T-helper 2 cell (primary cell): ENCODE measurements at places on chromosomes 3 and 15.

DNA sequence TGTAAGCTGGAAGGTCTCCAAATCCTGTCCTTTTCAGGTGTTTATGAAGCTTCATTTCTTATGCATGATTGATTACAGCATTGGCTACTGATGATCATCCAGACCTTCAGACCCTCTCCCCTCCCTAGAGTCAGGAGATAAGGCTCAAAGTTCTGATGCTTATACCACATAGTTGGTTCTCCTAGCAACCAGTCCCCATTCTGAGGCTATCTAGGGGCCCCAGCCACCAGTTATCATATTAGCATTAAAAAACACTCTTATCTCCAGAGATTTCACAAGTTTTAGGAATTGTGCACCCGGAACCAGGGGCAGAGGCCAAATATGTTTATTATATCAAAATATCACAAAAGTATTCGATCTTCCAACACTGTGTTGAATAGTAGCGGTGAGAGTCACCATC, 953.1 kb downstream of the FHIT start:
- DNase-seq = no peak

- no peak for DNase-seq
Observed at GRCh38 chr3:60585918-60586317, 665.3 kb downstream of the FHIT start.

- DNase-seq = no peak
Observed at GRCh38 chr3:54243056-54243931, 120.9 kb downstream of the CACNA2D3 start.

- DNase-seq = no peak
Observed at GRCh38 chr15:84831028-84831427, 13.9 kb downstream of the ALPK3 start.

- DNase-seq = no peak
Observed at GRCh38 chr3:126100634-126101301, 16.8 kb upstream of the SLC41A3 start.

- DNase-seq = no peak
Observed at GRCh38 chr15:61879219-61879618, 181.0 kb downstream of the VPS13C start.

GRCh38 chr3:101996832-101997231, 147.5 kb downstream of the NFKBIZ start:
- DNase-seq = no peak

DNA sequence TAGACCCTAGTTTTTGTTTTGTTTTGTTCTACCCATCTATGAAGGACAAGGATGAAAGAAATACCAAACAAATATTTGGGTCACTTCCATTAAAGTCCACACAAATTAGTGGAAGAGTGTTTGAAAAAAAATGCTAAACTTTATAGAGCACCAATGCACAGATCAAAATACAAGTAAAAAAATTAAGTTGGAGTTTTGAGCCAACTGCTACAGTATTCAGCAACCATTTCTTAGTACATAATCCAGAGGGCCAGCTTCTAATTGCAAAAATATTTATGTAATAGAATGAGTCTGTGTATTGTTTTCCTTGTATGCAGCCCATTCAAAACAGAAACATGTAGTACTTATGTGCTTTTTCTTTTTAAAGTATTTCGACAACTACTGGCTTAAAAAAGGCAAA, 121.1 kb downstream of the CBLB start:
- DNase-seq = no peak

- no peak for DNase-seq
Observed at GRCh38 chr3:62622553-62623174, 249.3 kb upstream of the FEZF2 start.

GRCh38 chr15:77180757-77181156, 109.8 kb upstream of the TSPAN3 start:
- no peak for DNase-seq

GRCh38 chr3:134347551-134347950, 26.7 kb downstream of the AMOTL2 start:
- DNase-seq = no peak

DNA sequence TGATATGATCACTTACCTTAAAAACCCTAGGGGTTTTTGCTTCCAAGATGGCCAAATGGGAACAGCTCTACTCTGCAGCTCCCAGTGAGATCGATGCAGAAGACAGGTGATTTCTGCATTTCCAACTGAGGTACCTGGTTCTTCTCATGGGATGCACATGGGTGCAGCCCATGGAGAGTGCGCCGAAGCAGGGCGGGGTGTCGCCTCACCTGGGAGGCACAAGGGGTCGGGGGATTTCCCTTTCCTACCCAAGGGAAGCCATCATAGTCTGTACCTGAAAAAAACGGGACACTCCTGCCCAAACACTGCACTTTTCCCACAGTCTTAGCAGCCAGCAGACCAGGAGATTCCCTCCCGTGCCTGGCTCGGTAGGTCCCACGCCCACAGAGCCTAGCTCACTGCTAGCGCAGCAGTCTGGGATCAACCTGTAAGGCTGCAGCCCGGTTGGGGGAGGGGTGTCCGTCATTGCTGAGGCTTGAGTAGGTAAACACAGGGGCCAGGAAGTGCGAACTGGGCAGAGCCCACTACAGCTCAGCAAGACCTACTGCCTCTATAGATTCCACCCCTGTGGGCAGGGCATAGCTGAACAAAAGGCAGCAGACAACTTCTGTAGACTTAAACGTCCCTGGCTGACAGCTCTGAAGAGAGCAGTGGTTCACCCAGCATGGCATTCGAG, 78.6 kb downstream of the CTNNB1 start:
- DNase-seq = no peak

- no peak for DNase-seq
Observed at GRCh38 chr15:89489376-89489775, 7.0 kb downstream of the RHCG start.

DNA sequence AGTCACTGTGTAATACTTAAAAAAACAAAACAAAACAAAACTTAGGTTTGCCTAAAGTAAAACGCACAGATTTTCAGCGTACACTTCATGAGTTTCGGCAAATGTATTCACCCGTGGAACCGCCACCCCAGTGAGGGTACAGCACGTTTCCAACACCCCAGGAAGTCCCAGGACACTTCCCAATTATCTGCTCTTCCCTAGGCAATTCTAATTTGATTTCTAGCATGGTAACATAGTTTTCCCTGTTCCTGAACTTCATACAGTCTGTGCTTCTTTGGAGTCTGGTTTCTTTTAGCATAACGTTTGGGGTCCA, 497 bp upstream of the CLASP2 start:
- DNase-seq = no peak

- no peak for DNase-seq
Observed at GRCh38 chr15:101203607-101204189, 48.1 kb downstream of the CHSY1 start.

DNA sequence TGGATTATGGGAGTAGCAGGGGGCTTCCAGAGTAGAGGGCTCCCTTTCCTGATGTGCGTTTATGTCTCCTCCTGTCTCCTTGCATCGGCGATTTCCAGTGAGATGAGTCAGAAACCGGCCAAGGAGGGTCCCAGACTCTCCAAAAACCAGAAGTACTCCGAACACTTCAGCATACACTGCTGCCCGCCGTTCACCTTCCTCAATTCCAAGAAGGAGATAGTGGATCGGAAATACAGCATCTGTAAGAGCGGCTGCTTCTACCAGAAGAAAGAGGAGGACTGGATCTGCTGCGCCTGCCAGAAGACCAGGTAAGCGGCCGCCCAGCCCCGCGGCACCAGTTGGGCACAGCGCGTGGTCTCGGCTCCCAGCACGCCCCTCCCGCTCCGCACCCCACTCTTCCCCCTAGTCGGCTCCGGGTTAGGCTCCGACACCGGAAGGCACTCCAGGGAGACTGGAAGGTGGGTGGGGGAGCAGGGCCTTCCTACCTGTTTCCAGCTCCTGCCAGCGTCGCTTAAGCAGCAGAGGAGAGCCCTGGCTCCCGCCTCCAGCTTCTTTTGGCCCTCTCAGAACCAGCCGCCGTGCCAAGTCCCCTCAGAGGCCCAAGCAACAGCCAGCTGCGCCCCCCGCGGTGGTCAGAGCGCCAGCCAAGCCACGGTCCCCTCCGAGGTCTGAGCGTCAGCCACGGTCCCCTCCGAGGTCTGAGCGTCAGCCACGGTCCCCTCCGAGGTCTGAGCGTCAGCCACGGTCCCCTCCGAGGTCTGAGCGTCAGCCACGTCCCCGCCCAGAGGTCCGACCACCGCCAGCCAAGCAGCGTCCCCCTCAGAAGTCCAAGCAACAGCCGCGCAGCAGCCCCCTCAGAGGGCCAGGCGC, 34.7 kb downstream of the MOBP start:
- DNase-seq = no peak

- no peak for DNase-seq
Observed at GRCh38 chr3:155281912-155282311, 11.6 kb downstream of the STRIT1 start.

GRCh38 chr15:70043590-70043989, 54.1 kb downstream of the TLE3 start:
- DNase-seq = no peak

DNA sequence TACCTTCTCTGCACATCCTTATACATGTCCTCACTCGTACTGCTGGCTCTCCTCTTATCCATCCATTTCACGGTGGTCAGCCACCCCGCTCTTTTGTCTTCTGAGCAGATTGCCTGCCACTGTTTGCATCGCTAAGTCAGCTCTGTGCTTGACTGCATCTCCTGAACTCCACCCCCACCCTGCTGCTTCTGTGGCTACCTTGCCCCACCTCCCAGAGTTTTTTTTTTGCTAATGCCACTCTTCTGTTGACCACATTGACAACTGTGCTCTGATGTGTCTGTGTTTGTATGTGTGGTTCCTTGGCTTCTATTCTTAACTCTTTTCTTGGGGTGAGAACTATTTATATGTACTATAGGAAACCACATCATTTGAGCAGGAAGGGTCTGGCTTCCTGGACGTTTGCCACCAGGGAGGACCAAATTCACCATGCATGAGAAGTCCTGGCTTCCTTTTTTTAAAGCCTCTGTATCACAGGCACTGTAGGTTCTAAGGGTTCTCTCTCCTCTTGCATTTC, 12.8 kb upstream of the MTMR10 start:
- peak; percentile 21 for DNase-seq

GRCh38 chr3:132804498-132804897, 82.3 kb upstream of the NPHP3 start:
- no peak for DNase-seq

GRCh38 chr3:4739289-4740236, 239.7 kb upstream of the BHLHE40 start:
- DNase-seq = no peak

DNA sequence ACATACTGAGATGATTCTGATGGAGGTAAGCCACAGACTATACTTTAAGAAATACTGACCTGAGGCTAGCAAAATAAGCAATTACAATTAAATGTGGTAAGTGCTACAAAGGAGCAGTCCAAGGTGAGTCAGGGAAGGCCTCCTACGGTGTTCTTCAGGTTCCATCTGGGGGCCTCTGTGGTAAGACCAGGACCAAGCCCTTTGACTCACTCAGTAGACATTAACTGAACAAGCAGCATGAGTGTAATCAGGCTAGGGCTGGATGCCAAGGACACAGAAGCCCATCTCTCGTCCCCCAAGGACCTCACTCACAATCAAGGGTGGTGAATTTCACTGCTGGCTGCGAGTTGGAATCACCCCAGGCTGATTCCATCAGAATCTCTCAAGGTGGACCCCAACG, 37.3 kb downstream of the DZIP1L start:
- no peak for DNase-seq

- no peak for DNase-seq
Observed at GRCh38 chr3:22399566-22399965, 648.6 kb upstream of the ZNF385D start.

DNA sequence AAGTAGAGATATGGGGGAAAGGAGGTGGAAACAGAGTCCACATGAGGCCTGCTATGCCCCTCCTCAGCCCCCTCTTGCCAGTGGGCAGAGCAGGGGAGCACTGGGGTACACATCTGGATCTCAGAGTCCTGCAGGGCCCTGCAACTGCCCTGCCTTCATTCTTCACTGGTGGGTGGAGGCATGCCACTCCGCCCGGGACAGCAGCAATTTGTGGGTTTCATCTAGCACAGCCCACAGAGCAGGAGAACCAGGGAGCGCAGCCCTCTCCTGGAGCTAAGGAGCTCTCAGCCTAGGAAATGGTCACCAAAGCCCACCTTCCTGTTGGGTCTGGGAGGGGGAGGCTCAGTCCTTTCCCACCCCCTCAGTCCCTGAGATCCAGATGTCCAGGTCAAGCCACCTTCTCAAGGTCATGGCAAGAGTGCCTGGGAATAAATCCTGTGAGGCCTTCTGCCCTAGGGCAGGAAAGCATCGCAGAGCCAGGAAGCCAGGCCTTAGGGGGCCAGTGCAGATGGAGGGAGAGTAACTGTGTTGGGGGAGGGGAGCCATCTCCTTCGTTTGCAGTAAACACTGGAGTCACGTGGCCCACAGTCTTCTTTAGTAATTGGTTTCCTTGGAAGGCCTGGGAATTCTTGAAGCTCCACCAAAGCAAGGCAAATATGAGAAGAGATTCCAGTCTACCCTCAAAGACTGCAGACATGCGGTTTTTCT, 31.0 kb downstream of the ANP32A start:
- no peak for DNase-seq

- DNase-seq = no peak
Observed at GRCh38 chr3:120460181-120460790, 9.5 kb upstream of the FSTL1 start.

GRCh38 chr3:193971261-193971751, 164.6 kb upstream of the HES1 start:
- no peak for DNase-seq

GRCh38 chr3:168186293-168186983, 90.7 kb upstream of the GOLIM4 start:
- no peak for DNase-seq

DNA sequence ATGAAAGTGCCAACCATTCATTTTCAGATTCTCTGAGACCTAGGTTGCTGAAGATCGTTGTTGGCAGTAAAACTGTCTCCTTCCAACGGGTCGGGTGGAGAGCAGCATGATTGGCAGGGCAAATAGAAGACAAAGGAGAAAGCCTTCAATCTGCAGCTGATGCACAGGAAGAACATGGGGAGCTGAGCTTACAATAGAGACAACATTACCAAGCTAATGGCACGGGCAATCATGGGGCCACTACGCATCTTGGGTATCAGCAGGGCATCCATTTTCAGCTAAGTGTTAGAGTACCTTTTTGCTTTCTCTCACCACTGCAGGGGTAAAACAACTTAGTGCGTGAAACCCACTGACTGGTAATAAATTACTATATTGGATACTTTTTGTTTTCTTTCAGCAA, 114.8 kb downstream of the WDR72 start:
- DNase-seq = no peak

- no peak for DNase-seq
Observed at GRCh38 chr3:24881239-24881638, 386.6 kb upstream of the THRB start.

GRCh38 chr3:73611176-73611575, 13.6 kb downstream of the PDZRN3 start:
- DNase-seq = no peak

- no peak for DNase-seq
Observed at GRCh38 chr3:121752261-121752660, 2.7 kb upstream of the GOLGB1 start.

- DNase-seq = peak; percentile 10
Observed at GRCh38 chr15:63860155-63860554, 26.4 kb upstream of the HERC1 start.

GRCh38 chr15:35260941-35261340, 175.8 kb upstream of the NANOGP8 start:
- DNase-seq = no peak

DNA sequence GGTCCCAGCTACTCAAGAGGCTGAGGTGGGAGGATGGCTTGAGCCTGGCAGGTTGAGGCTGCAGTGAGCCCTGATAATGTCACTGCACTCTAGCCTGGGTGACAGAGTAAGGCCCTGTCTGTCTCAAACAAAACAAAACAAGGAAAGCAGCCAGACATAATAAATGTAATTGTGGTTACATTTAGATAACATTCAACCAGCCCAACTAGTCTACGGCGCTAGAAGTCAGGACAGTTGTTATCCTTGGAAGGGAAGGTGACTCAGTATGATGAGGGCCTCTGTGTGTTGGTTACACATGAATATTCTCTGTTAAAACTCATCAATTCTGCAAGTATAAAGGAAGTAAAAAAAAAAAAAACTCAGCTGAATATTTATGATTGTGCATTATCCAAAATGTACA, 27.0 kb upstream of the CSPG5 start:
- DNase-seq = no peak
